Stimulated activated CD8-positive, alpha-beta memory T cell treated with anti-CD3 and anti-CD28 coated beads, Interleukin-12 subunit alpha, Interleukin-12 subunit beta, amount 100 ng/mL, for 4 hours (primary cell): ENCODE measurements at places on chromosomes 1 and 21.

DNA sequence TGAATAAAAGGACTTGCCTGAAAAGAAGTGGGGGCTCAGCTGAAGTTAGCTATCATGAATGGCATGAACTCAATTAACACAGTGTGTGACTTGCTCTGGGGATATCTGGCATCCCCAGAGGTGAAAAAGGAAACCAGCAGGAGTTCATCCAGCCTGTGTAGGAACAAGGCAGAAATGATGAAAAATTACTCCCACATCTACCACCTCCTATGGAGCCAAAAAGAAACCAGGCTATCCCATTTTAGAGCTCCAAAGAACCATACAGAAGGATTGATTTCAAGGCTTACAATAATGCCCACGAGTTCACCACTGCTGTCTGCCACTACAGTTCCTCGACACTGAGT lies 25.3 kb downstream of the TP53BP2 start:
- DNase-seq: no peak

DNA sequence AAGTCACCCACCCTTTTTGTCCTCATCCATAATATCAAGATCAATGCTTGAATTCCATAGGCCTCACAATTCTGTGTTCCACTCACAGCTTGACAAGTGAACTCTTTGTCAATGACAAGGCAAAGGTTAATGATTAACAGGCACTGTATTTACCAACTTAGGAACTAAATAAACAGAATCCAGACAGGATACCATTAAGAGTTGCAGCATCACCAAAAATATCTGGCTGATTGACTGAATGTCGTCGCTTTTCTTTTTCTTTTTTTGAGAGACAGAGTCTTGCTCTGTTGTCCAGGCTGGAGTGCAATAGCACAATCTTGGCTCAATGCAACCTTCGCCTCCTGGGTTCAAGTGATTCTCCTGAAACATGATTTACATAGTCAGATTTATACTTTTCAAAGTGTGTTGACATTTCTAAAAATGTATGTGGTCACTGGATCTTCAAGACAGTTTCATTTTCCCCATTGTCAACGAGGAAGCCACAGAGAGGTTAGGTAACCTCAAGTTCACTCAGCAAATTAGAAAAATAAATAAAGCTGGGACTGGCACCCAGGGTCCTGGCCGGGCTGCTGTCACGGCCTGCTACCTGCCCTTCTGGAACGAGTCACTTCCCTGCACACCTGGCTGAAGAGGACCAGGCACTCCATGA lies 81.0 kb downstream of the PDE9A start:
- no peak for DNase-seq

DNA sequence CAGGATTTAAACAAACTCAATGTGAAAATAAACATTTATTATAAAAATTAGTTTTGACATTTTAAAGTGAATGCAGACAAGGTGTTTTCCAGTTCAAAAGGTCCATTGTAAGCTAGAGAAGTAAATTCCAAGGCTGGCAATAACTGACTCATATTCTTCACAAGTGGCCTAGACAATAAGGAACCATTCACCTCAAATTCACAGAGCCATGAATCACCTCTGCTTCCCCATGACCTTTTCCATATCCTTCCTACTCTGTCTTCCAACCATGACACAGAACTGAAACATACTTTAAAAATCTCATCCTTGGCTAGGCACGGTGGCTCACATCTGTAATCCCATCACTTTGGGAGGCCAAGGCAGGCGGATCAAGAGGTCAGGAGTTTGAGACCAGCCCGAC lies 24.8 kb downstream of the F11R start:
- no peak for DNase-seq

DNA sequence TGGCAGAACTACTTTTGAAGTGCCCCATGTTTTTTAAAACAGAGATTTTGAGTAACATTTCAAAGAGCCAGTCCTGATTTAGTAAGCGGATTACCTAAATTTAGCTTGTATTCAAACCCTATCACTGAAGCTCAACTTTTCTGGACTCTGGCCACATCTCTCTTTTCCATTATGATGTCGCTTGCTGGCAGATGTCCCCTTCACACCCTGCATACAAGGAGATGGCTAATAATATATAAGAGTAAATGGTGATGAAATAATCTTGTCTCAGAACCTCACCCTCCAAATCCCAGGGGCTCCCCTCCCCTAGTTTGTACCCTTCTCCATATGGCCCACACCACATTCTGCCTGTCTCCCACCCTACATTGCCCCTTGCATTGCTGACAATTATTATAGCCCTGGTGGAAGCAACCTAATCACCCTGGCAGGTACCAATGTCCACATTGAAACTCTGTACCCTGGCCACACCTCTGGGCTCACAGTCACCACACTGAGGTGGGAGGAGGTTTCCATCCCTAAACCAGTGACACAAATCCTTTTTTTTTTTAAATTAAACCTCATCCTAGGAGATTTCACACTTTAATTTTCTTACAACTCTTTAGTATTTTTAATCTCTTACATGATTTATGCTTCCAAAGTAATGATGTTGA lies 106.0 kb upstream of the SYT6 start:
- DNase-seq: no peak

DNA sequence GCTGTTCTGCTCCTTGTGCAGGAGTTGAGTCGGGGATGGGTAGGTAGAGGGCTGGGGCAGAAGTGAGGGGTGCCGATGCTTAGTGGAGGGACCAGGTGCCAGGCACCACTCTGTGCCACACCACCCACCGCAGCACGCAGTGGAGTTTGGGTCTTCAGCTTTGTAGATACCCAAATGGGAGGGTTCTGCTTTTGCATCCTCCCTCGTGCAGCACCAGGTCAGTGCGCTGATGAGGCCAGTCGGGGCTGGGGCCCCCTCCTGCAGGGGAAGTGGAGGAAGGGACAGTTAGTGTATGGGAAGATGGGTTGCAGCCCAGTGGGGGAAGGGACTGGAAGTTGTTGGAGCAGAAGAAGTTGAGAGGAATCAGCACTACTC lies 244.0 kb downstream of the RHOU start:
- DNase-seq: no peak
